ENCODE measurements at places on chromosomes 12 and 14.

- no peak for DNase-seq
Measured at GRCh38 chr12:92952394-92952793, 23.3 kb upstream of the EEA1 start.

DNA sequence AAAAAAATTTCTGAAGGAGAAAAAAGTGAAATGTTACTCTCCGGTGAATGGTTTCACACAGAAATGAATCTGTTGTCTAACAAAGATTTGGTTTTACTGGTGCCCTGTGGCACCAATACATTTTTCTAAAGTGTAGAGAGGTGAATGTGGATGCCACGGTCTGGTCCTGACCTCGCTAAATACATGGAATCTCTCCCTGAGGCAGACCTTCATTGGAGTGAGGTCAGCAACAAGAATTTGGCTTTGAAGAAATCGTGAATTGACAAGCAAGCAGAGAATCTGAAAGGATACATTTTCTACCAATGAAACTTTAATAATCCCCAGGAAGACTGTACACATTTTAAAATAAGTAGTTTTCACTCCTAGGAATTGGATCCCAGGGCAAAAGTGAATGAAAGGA, 81.2 kb upstream of the OTOGL start:
- DNase-seq: no peak

- DNase-seq: no peak
Measured at GRCh38 chr12:139585-139984, 73.0 kb downstream of the IQSEC3 start.

DNA sequence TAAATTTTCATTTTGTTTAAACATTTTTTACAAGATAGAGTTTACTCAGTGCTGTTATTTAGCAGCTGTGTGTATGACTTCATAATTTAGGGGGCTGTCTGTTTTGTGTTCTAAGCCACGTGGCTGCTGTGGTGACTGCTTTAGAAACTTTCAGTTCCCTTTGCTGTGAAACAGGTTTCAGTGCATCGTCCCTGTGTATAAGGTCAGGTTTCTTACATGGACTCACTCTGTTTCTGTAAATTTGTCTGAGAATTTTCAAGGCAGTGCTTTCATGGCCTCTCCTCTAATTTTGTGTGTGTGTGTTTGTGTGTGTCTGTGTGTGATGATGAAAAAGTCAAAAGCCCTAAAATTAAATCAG, 32.4 kb downstream of the BICD1 start:
- no peak for DNase-seq

DNA sequence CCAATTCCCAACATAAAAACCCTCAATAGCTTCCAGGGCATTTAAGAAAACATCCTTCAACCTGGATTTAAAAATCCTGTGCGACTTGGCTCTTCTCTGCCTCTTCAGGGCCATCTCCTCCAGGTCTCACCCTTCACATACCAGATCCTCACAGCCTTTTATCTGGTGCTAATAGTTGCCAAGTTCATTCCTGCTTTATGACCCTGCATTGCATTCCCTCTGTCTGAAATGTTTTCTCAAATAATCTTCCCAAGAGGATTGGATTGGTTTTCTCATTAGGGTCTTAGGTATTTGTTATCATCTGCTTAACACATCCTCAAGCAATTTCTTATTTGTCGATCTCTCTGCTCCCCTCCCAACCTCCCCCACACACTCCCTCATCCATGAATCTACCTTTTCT, 832.0 kb downstream of the GALC start:
- no peak for DNase-seq

- no peak for DNase-seq
Measured at GRCh38 chr12:53951577-53952334, 2.9 kb upstream of the HOXC12 start.

- no peak for DNase-seq
Measured at GRCh38 chr12:40946612-40947194, 241.4 kb upstream of the PDZRN4 start.

GRCh38 chr12:46938071-46938678, 112.4 kb upstream of the SLC38A4 start:
- DNase-seq: no peak

DNA sequence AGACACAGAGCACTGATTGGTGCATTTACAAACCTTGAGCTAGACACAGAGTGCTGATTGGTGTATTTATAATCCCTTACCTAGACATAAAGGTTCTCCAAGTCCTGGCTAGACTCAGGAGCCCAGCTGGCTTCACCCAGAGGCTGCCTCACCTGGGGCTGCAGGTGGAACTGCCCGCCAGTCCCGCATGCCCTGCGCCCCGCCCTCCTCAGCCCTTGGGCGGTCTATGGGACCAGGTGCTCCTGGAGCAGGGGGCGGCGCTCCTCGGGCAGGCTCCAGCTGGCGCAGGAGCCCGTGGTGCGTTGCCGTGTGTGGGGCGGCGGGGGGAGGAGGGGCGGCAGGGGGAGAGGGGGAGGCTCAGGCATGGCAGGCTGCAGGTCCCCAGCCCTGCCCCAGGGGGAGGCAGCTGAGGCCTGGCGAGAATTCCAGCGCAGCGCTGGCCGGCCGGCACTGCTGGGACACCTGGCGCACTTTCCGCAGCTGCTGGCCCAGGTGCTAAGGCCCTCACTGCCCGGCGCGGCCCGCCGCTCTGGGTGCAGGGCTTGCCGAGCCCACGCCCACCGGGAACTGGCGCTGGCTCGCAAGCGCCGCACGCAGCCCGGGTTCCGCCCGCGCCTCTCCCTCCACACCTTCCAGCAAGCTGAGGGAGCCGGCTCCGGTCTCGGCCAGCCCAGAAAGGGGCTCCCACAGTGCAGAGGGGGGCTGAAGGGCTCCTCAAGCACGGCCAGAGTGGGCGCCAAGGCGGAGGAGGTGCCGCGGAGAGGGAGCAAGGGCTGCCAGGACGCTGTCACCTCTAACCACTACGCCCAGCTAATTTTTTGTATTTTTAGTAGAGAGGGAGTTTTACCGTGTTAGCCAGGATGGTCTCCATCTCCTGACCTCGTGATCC, 3.1 kb upstream of the SLCO1B3 start:
- no peak for DNase-seq

DNA sequence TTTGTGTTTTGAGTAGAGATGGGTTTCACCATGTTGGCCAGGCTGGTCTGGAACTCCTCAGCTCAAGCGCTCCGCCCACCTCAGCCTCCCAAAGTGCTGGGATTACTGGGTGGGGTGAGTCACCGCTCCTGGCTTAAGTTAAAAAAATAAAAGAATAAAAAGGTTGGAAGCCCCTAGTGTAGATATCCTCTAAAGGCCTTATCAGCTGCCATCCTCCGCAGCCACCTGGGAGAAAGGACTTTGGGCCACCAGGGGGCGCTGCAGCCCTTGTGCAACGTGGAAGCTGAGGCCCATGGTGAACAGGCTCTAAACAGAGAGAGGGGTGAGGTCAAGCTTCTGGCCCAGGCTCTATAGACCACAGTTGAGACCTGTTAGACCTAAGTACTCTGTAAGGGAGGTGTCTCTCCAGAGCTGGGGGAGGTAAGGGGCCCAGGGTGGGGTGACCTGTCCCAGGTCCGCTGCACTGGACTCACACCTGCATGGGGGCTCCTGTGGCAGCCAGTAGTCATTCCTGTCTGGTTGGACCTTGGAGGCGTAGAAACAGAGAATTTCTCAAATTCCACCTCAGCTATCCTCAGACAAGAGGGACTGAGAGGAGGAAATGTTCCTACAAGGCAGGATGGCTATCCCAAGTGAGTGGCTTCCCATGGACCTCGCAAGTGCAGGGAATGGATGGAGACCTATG, 14.0 kb upstream of the RACGAP1 start:
- DNase-seq: peak; percentile 57

- DNase-seq: no peak
Measured at GRCh38 chr14:100468557-100468956, 118.7 kb downstream of the BEGAIN start.

DNA sequence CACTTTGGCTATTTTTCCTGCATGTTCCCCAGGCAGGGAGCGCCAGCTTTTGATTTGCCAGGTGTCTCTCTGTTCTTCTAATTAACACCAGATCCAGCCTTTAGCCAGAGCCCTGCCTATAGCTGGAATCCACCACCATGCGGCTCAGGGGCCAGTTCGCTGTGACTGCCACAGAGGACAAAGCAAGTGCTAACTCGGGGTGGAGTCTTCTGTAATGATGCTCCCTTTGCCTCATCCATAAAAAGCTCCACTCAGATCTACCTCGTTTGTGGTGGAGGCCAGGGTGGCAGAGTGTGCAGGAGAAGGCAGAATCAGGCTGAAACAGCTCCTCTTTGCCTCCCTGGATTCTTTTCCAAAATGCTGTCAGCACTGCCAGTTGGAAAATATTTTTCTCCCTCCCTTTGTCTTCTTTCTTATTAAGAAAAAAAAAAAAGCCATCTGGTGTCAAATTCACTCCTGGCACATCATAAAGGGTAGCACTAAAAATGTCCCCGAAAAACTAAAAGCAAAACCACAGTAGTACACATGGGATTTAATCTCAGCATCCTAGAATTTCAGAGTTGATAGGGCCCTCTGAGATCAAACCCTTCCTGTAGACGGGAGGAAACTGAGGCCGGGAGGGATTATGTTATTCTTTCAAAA, 18.0 kb upstream of the CTDSP2 start:
- no peak for DNase-seq

DNA sequence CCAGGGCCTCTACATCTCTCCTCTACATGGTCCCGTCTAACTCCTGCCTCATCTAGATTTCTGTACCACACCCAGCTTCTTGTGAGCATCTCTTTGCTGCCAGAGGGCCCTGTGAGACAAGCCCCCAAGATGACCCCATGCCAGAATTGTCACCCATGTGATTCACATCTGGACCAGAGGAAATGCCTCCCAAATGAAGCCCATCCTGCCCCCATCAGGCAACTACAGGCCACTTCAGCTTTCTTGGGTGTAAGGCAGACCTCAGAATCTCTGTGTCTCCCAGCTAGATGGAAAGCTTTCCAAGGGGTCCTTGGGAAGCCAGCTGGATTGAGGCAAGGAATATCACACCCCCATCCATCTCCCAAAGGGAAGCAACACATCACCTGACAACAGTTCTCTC, 9.3 kb upstream of the OAS3 start:
- no peak for DNase-seq

GRCh38 chr12:4645023-4645422, 3.8 kb downstream of the AKAP3 start:
- DNase-seq: no peak

DNA sequence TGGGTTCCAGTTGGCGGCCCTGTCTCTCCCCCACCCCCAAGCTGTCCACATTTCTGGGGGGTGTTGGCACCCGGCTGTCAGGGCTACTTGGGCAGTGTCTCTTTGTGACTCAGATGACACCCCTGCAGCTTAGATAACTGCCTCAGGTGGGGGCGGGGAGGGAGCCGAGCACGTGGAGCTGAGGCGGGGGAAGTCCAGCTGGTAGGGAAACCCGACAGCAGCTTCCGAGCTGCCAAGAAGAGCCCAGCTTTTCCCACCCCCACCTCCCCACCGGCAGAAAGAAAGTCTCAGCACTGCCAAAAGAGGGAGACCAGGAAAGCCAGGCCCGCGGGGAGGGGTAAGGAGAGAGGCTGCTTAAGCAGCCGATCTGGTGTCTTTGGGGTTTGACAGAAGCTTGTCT, 1.4 kb downstream of the LRTM2 start:
- no peak for DNase-seq

DNA sequence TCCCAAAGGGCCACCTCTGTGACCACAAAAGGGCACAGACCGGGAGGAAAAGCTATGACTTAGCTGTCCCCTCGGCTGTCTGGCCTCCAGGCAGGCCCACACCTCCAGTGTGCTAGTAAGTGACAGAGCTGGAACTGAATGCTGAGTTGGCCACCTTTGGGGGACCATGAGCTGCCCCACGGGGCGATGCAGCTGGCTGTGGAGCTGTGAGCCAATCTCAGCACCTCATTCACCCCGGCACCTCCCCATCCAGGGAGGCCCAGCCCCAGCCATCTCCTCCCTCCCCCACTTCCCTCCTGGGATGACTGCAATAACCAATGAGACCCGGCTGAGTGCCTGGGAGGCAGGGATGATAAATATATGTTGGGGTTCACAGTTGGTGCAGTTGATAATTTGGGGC, 12.2 kb upstream of the TESC start:
- DNase-seq: no peak

DNA sequence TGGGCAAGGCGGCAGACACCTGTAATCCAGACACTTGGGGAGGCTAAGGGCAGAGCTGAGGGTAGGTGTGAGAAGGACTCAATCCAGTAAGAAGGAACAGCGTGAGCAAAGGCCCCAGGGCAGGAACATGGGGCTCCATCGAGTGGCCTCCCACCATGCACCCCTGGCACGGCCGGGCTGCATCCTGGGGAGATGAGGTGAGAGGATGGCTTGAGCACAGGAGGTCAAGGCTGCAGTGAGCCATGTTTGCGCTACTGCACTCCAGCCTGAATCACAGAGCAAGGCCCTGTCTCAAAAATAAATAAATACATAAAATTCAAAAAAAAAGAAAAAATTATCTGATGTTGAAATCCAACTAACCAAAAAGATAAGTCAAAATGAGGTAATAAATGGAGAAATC, 58.5 kb downstream of the ARL6IP4 start:
- no peak for DNase-seq

GRCh38 chr14:73452341-73453186, 5.8 kb downstream of the NUMB start:
- no peak for DNase-seq

DNA sequence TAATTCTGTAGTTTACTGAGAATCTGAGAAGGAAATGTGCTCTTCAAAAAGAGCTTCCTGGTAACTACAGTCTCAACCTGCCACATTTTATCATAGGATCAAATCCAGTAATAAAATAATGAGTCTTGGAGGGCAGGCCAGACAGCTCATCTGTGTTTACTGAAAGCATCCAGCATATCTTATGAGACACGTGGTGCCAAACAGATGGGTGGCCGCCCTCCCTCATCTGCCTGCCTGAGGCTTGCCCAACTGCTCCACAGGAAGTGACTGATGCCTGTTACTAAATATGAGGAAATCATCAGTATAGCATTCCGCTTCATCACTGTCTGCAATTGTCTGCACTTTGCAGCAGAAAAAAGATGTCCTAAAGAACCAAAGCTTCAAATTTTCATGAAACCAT, 13.5 kb downstream of the DHRS7 start:
- DNase-seq: peak; percentile 56

- no peak for DNase-seq
Measured at GRCh38 chr12:83082690-83083276, 396.1 kb downstream of the TMTC2 start.

DNA sequence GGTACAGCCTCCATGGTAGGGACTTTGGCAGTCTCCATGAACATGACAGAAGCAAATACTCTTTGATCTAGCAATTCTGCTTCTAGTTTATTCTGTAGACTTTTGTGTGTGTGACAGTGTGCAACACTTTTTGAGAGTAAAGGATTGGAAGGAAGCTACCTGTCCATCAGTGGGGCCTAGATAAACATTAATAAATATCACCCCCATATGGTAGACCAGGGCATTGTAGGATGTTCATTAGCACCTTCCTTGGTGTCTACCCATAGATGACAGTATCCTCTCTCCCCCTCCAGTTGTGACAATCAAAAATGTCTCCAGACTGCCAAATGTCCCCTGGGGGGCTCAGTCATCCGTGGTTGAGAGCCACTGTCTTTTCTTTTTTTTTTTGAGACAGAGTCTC, 10.8 kb downstream of the SNRNP35 start:
- DNase-seq: no peak

- peak; percentile 26 for DNase-seq
Measured at GRCh38 chr12:12010277-12011039, 60.3 kb upstream of the BCL2L14 start.
